ENCODE measurements at places on chromosomes 5 and 9. TPM values are rescaled to one million over a fixed set of nuclear protein-coding genes. Genes with fewer than 3 reads are reported as not detected.

The PARP8 gene
- 27.7 TPM for total RNA-seq

The INSL4 gene
- not detected for total RNA-seq

The KCNN2 gene
- 0.33 TPM for total RNA-seq

The PCDHB13 gene
- 0.43 TPM for total RNA-seq

The APBB3 gene
- 36.9 TPM for total RNA-seq

The TRIM14 gene
- 0.65 TPM for total RNA-seq

The TMEM252 gene
- not detected for total RNA-seq

The OR1J2 gene
- not detected for total RNA-seq

The TIMD4 gene
- not detected for total RNA-seq

The INVS gene
- total RNA-seq, result 23.9 TPM

The EGFLAM gene
- 1.6 TPM for total RNA-seq

The NXNL2 gene
- total RNA-seq, result 1.2 TPM

The HRH2 gene
- total RNA-seq, result not detected

The BTNL3 gene
- total RNA-seq, result not detected

The ITK gene
- total RNA-seq, result not detected

The ARSI gene
- total RNA-seq, result 9.4 TPM

The PSAT1 gene
- 71.5 TPM for total RNA-seq

The ADRA1B gene
- 13.7 TPM for total RNA-seq

The CDO1 gene
- 0.54 TPM for total RNA-seq

The STK32A gene
- 44.4 TPM for total RNA-seq

The BTNL8 gene
- total RNA-seq, result not detected

The ANKRD18B gene
- total RNA-seq, result 0.79 TPM

The CAMK4 gene
- 3.1 TPM for total RNA-seq

The ZNF366 gene
- 0.39 TPM for total RNA-seq

The SLC4A9 gene
- total RNA-seq, result not detected

The BARHL1 gene
- not detected for total RNA-seq

The PTGDS gene
- total RNA-seq, result 0.76 TPM

The DBH gene
- total RNA-seq, result not detected

The TOR4A gene
- total RNA-seq, result 25.5 TPM

The TMEM38B gene
- total RNA-seq, result 4.4 TPM

The CAPSL gene
- total RNA-seq, result not detected

The LARP1 gene
- 71.8 TPM for total RNA-seq

The HRCT1 gene
- total RNA-seq, result 0.39 TPM

The LTC4S gene
- 1.2 TPM for total RNA-seq

The ROPN1L gene
- total RNA-seq, result 3.9 TPM

The PCDHA1 gene
- not detected for total RNA-seq

The ACOT12 gene
- total RNA-seq, result not detected

The RECK gene
- total RNA-seq, result 22.2 TPM
